ENCODE measurements at places on chromosomes 4 and X.
A peak's percentile ranks its signal among the peaks of the same experiment; 100 is the strongest.

- peak; percentile 79 for DNase-seq
These were observed 7.8 kb downstream of the RBM47 start for GRCh38 chr4:40621592-40622512.

DNA sequence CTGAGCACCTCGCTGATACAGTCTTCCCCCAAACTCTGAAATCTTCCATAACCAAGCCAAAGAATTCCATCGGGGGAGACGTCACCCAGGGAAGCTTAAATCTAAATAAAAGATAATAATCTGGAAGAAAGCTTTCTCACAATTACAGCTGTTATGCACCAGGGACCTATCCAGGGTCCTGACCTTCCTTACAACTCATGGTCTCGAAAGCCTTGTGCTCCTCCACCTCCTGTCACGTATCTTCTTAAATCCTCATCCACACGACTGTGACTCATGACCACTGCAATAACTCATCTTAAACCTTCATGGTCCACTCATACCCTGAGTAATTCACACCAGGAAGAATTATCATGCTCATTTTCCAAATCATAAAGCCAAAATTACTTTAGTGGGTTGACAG lies 166.8 kb upstream of the FRG1 start:
- DNase-seq: no peak

DNA sequence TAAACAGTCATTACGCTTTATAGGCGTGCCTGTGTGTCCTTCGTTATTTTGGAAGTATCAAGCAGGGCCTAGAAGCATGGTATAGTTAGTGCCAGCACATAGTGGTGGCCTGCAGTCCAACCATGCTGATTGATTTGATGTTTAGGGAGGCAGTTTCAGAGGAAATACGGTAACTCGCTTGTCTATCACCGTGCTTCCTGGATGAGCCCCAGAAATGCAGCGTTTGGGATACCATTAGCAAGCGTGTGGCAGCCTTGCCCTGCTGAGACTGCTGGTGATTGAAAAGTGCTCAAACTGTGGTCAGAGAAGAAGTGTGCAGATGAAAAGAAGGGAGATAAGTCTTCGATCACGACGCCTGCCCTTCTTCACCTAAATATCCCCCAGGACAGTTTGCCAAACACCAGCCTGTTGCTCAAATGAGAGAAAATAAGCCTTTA lies 158.4 kb downstream of the CHIC2 start:
- no peak for DNase-seq

DNA sequence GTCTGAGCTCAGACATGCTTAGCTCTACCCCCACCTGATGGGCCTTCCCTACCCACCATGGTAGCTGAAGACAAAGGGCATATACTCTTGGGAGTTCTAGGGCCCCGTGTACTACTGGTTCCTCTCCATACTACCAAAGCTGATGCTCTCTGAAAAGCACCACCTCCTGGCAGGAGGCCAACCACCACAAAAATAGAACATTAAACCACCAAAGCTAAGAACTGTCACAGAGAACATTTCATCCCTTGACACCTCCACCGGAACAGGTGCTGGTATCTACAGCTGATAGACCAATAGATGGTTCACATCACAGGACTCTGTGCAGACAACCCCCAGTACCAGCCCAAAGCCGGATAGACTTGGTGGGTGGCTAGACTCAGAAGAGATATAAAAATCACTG lies 13.4 kb downstream of the EDA2R start:
- DNase-seq: no peak

- no peak for DNase-seq
These were observed 21.6 kb upstream of the RBM47 start for GRCh38 chr4:40651280-40651679.

- DNase-seq: no peak
These were observed 91.9 kb upstream of the TMEM164 start for GRCh38 chrX:109911046-109911445.

GRCh38 chrX:127621780-127622179 lies 430.4 kb downstream of the ACTRT1 start:
- no peak for DNase-seq

DNA sequence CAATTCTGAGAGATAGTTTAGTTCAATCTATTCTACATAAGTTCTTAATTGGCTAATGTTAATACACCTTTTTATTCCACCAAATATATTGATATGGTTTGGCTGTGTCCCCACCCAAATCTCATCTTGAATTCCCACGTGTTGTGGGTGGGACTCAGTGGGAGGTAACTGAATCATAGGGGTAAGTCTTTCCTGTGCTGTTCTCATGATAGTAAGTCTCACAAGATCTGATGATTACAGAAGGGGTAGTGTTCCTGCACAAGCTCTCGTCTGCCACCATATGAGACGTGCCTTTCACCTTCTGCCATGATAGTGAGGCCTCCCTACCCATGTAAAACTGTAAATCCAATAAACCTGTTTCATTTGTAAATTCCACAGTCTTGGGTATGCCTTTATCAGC lies 11.3 kb downstream of the PPA2 start:
- DNase-seq: no peak

GRCh38 chr4:165331359-165331758 lies 3.9 kb downstream of the MSMO1 start:
- DNase-seq: no peak

DNA sequence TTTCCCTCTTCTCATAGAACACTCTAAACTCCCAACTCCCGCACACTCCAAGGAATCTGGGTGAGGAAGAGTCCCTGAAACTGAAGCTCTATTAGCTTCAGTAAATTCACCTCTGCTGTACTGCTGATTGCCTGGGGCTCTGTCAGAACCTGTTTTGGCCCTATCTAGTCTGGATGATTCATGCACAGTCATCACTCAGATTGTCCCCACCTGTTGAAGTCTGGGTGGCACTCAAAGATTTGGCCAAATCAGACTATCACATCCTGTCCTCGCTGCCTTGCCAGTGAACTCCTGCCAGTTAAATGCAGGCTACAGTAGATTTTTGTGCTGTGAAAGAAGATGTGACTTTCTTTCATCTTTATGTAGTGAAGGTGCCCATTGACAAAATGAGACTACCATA lies 63.5 kb upstream of the EMCN start:
- DNase-seq: no peak

DNA sequence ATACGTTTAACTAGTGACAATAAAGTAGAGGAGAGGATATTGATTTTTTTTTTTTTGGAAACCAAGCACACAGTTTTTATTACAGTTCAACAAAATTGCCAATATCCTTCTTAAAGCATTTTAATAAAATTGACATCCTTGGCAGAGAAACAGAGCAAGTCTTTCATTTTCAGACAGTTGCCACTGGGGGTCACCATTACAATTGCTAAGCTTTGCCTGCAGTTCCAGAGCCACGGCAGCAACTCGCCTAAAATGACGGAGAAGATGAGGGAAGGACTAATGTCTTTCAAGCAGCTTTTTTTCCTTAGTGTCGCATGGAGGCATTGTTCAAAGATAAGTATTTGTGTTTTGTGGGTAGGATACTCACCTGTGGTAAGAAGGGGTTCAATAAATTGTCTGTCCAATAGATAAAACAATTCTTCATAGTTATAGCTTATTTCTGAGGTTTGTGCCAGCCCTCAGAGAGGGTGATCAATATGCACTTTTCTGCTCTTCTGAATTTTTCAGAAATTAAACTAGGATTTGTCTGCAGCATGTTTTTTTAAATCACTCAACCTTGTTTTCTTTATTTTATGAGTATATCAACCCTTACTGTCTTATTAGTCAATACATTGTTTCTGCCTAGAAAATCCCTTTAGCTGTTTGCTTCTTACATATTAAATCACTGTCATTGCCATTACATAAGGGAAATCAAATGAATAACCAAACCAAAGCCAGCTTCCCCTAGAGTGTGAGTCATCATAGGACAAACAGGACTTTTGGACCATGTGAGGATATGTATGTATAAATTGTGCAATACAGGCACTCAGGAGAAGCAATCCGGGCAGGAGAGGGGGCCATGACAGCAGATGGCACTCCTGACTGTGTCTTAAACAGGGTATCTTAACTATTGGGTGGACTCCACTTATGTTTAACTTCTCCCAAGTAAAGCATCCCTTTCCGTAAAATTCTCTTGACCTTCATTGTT lies 508.1 kb upstream of the ARX start:
- DNase-seq: no peak

DNA sequence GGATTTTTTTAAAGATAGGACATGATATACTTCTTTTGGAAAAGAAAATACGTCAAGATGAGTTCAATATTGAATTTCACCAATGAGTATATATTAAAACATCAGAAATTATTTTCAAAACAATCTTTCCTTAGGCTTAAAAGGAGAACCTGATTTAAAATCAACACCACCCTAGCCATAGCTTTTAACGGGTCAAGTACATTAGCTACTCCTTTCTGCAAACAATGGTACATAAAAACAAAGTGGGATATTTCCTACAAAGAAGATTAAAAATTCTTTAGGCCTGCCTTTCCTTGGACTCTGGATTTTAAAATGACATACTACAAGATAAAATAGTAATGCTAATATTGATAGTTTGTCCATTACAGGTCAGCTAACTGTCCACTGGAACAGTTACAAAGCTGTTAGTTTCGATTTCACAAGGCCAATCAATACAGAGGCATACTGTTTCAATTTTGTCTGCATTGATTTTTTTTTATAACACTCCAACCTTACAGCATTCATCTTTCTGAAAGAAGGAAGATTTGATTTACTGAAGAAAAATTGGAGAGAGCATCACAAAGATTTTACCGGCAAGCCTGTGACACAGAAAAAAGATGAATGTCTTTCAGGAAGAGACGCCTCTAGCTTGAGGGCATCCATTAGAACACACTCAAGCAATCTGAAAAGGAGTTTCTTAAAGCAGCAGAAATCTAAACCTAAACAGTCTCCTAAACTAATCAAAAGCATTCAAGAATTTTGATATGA lies 97.2 kb downstream of the MAB21L2 start:
- DNase-seq: no peak

DNA sequence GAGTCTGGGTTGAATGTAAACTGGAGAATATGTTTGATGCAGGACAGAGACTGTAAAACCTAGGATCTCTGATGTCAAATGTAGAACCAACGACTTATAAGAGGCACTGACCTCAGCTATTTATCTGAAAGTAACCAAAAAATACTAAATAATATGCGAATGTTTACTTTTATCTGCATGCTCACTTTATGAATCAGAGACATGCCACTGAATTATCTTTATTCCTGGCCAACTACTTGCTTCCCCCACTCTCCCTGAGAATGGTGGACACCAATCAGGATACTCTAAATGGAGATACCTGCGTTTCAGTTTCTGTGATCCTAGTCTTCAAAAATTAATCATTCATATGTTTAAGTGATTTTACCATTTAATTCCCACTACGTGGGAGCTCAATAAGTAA lies 1038.4 kb upstream of the PABPC4L start:
- no peak for DNase-seq

GRCh38 chr4:26584725-26585124 lies 841 bp downstream of the TBC1D19 start:
- no peak for DNase-seq

GRCh38 chr4:122531514-122531913 lies 75.0 kb upstream of the IL2 start:
- no peak for DNase-seq

GRCh38 chr4:53543561-53543960 lies 47.7 kb downstream of the LNX1 start:
- no peak for DNase-seq

DNA sequence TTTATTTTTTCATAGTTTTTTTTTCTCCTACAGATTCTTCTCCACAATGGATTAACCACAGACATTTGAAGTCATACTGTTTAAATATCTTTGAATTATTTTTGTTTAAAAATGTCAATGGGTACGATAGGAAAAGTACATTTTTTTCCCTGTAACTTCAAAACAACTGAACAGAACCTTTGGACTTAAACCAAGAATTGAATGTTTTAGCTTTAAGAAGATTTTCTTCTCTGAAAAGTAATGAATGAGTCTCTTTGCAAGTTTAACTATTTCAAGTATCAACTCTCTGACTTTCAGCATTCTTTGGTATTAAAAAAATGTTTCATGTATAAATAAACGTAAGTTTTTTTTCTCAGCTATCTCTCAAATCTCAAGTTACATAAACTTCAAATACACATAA lies 364.3 kb downstream of the FBXO8 start:
- no peak for DNase-seq

DNA sequence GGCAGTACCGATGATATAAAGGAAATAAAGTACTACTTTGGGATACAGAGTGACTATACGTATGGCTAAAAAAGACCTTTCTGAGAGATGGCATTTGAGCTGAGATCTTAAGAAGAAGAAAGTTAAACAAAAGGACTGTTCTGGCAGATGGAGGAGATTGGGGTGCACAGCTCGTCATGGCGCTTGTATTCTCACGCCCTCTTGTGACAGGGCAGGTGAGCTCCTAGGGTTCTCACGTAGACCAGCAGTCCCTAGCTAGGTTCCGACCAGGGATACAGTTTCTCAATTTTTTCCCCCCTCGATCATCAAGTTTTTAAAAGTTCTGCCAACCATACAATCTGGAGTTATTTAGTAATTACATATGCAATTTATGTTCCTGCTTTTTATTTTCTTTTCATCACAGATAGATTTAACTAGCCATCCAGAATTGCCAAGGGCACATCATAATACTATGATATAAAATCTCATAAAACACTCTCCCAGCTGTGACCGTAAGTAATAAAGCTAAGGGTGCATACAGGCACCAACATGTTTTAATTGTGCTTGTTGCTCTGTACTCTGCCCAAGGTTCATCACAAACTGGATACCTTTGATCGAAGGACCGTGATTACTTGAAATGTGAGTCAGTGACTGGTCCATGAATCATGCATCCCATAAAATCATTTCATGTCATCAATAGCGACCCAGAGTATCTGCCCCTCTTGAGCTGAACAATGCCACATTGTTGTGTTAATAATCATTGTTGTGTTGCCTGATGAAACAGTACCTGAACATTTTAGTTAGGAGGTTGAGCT lies 69.4 kb upstream of the ZNF518B start:
- no peak for DNase-seq

DNA sequence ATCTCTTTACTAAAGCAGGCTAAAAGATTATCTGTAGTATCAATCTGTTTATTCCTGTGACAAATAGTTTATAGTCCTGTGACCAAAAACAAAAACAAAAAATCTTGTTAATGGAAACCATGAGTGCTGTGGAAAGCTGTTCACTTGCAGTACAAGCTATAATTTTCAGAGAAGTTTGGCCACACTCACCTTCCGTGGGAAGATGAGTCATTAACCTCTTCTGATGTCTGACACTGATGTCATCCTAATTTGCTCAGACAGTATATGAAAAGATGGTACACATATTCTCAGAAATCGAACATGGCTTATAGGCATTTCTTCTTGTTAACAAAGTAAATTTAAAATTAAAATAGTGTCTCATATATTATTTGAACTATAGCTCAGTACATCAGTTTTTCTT lies 19.9 kb upstream of the ENPP6 start:
- no peak for DNase-seq

DNA sequence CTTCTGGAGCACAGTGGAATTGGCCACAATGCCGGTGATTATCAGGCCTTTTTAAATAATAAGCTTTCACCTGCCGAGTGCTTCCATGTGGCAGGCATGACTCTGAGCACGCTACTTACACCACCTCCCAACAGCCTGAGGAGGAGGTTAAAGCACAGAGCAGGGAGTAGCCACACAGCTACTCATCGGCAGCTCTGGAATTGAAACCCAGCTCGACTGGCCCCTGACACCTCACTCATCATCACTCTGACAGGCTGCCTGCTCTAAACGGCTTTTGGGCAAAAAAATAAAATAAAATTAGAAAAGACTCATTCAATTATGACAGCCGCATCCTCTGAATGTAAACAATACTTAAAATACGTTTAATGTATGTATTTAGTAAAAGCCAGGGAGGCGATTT lies 326.4 kb upstream of the NOCT start:
- DNase-seq: no peak
